Stimulated activated CD8-positive, alpha-beta memory T cell treated with anti-CD3 and anti-CD28 coated beads, Interleukin-15, amount 100 ng/mL, for 24 hours (primary cell): ENCODE measurements at places on chromosomes 7 and 10.

GRCh38 chr10:101020427-101021075, 10.4 kb downstream of the PDZD7 start:
- no peak for DNase-seq

DNA sequence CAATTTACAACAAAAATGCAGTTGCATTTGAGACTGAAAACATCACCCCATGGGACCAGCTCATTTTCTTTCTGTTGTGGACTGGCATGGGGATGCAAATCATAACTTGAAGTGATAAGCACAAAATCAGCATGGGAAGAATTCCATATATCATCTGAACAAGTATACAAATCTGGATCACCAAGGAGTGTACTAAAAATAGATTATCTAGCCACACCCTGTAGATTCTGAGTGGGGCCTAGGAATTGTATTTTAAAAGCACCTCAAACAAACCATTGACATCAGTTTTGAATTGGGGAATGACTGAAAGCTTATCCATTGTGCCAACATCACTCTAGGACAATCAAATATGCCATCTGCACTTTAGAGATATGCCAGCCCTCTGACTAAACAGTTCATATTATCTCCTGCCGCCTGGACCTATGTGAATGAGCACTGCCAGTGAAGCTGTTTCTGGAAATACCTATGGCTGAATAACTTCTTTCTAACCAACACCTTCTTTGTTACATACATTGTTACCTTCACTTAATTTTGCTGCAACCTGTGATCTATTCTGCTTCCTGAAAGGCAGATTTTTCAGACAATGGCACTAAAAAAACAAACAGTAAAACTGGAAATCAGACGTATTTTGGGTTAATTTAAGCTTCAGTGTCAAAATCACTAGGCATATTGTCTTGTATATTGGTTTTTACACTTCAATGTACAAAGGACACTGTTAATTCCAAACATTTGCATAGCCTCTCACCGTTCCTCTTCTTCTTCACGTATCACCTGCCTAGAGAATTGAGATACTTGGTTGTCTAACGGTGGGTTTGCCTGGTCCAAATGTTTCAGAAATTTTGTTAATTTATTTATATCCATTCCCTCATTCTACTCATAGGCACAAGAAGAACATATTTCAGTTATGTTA, 42.4 kb upstream of the HGF start:
- no peak for DNase-seq

- DNase-seq = no peak
Measured at GRCh38 chr7:136741941-136742340, 126.5 kb upstream of the CHRM2 start.

DNA sequence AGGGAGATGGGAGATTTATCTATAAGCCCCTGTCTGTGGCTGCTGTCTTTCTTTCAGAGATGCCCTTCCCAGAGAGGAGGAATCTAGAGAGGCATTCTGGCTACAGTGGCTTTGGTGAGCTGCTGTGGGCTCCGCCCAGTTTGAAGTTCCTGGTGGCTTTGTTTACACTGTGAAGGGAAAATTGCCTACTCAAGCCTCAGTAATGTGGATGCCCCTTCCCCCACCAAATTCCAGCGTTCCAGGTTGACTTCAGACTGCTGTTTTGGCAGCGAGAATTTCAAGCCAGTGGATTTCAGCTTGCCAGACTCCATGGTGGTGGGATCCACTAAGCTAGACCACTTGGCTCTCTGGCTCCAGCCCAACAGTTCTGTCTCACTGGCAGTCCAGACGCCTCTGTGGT, 951.6 kb downstream of the CCSER2 start:
- no peak for DNase-seq

DNA sequence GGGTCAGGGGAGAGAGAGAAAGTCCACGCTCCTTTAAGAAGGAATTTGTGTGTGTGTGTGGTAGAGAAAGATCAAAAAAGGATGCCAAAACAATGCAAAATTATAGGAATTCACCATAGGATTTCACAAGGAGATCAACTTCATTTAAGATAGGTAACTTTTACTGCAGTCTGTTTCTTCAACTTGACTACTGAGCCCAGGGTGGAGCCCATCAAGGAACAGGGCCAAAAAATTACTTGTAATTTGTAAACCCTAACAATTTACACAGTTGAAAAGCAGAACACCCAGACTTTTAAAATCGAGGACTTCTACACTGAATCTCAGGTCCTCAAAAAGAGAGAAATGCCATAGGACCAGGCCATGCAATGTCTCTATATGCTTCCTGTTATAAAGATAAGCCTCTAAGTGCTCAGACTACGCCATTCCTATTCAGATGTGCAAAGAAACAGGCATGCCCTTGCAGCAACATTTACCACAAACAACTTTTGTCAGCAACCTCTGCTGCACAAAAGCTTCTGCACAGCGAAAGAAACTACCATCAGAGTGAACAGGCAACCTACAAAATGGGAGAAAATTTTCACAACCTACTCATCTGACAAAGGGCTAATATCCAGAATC, 10.6 kb upstream of the GIMAP4 start:
- no peak for DNase-seq

GRCh38 chr10:124279882-124280281, 138.8 kb downstream of the OAT start:
- no peak for DNase-seq

DNA sequence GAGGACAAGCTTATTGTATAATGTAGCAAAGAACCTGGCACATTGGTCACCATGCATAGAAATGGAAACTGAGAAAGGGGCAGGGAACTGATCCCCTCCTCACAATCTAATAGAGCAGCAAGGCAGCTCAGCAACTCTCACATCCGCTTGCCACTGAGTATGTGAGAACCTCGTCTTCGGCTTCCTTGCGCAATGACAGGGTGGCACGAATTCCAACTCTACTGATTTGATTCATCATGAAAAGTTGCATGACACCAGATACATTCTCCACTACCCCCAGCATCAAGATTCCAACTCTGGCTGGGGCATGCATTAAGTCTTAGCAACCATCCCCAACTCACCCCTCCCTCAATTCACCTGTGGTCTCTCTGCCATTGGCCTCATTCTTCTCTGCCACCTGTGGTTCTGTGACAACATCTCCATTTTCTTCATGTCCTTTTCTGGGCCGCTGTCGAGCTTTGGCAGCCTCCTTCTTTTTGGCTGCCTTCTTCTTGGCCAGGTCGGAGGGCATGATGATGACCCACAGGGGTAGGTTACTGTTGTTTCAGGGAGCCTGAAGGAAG, 976 bp downstream of the ABCF2 start:
- no peak for DNase-seq

GRCh38 chr10:112838784-112839481, 111.1 kb upstream of the TCF7L2 start:
- no peak for DNase-seq

DNA sequence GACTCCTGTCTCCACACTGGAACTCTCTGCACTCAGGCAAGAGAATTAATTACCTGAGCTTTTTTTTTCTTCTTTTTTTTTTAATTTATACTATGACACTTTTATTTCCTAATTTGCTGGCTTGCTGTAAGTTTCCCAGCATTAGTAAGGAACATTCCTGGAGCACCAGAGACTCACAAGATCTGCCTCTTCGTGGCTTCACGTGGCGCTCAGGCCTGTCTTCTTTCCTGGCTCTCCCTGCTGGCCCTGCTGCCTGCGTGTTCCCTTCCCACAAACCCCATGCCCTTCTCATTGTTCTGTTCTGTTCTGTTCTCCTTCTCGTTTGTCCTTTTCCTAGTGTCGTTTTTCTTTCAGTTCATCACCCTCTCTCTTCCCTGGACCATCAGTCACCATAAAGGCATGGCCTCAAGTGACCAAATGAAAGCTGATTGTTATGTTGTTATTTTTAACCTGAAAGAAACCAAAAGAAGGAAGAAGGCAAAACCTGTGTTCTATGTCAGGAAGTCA, 591.6 kb upstream of the PFKP start:
- no peak for DNase-seq

- no peak for DNase-seq
Measured at GRCh38 chr10:91582153-91582554, 50.7 kb downstream of the PPP1R3C start.
